ENCODE measurements at places on chromosomes 7 and 10.
A peak's percentile ranks its signal among the peaks of the same experiment; 100 is the strongest.

DNA sequence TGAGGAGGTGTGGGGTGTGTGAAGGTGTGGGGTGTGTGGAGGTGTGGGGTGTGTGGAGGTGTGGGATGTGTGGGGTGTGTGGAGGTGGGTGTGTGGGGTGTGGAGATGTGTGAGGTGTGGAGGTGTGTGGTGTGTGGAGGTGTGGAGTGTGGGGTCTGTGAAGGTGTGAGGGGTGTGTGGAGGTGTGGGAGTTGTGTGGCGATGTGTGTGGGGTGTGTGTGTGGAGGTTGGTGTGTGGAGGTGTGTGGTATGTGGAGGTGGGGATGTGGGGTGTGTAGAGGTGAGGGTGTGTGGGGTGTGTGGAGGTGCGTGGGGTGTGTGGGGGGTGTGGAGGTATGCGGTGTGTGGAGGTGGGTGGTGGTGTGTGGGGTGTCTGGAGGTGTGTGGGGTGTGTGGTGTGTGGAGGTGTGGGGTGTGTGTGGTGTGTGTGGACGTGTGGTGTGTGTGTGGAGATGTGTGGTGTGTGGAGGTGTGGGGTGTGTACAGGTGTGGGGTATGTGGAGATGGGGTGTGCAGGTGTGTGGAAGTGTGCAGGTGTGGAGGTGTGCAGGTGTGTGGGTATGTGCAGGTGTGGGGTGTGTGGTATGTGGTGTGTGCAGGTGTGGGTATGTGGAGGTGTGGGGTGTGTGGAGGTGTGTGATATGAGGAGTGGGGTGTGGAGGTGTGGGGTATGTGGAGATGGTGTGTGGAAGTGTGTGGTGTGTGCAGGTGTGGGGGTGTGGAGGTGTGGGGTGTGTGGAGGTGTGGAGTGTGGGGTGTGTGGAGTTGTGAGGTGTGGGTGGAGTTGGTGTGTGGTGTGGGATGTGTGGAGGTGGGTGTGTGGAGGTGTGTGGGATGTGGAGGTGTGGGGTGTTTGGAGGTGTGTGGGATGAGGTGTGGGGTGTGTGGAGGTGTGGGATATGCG lies 34.5 kb downstream of the SPDYE17 start:
- no peak for DNase-seq

DNA sequence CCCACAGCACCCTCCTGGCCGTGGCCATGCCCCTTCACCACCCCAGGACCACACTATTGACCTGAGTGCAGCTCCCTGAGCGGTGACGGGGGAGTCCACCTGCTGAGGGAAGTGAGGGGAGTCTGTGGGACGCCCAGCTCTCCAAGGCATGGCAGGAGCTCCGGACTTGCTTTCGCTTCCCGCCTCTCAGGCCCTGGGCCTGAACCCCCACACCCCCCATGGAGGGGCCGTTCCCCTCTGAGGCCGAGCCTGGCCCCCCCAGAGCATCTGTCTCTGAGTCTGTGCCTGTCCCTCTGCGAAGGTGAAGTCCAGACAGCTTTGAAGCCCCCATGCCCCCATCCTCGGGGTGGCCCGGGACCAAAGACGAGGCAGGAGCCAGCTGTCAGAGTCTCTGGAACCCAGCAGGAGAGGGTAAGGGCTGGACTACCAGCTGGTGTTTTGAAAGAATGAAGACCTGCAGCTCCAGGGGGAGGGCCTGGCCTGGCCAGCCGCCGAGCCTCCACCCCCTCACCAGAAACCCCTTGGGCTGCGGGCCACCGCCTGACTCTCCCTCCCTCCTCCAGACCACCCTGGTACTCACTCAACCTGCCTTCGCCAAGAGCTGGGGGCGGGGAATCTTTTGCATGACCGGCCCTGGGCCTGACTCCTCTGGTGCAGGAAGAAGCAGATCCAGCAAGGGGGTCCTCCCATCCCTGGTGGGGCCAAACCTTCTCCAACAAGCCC lies 114.0 kb downstream of the PDGFA start:
- no peak for DNase-seq

GRCh38 chr7:144049491-144049890 lies 743 bp downstream of the OR2A5 start:
- DNase-seq: no peak

DNA sequence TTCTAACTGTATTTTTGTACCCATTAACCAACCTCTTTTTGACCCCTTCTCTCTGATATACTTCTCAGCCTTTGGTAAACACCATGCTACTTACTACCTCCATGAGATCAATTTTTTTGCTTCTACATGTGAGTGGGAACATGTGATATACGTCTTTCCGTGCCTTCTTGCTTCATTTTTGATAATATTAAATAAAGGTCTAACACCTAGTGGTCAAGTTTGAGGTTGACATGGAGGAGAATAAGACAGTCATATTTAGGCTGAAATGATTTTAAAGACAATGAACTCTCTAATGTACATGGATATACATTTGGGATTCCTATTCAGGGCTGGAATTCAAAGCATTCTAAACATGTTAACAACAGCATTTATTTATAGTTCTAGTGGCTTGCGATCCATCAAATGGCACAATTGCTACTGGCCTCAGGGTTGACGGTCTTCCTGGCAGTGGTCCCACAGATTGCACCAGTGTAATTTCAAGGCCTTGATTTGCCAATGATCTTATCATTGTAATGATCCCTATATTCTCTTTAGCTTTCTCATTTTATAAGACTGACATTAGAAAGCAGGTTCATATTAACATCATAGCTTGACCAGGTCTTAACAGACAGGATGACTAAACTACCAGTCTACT lies 315.9 kb upstream of the ETV1 start:
- no peak for DNase-seq

- no peak for DNase-seq
These were observed 536.6 kb downstream of the GALNT17 start for GRCh38 chr7:71668572-71668971.

- DNase-seq: no peak
These were observed 61.9 kb downstream of the MYL10 start for GRCh38 chr7:101567230-101567629.

- DNase-seq: no peak
These were observed 54.0 kb upstream of the SLC26A5 start for GRCh38 chr7:103499976-103500375.

DNA sequence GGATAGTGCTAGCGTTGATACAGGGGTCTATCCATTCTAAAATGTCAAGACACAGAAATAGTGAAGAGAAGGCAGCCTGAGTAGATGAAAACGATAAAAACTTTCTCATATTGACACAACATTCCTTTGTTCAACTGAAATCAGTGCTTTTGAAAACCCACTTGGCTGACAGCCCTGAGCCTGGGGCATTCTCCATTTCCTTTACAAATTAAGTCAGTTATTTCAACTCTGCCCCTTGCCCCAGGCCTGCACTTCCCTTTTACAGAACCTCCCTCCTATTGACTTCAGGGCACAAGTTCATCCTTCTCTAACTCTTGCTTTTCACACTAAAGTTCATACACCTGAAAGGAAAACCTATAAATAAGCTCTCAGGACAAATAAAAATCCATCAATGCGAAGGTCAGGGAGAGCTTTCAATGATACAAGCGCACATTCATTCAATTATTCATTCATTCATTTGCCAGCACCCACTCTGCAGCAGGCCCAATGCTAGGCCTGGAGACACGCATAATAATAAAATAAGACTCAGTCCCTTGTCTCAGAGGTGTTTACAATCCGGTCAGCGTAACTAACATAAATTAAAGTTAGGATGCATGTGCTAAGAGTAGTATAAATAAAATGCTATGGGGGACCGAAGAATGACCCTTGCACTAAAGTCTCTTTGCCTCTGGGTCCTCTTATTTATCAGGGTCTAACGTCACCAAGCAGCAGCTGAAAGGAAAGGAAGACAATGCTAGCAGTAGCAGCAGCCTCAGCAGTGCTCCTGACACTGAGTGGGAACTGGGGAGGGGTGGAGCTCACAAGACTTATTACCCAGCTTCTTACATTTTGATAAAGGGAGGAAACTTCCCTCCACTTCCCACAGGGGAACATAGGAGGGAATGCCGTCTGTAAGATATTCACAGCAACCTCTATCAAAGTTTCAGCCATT lies 134.8 kb downstream of the PDE1C start:
- no peak for DNase-seq

- no peak for DNase-seq
These were observed 14.7 kb upstream of the INA start for GRCh38 chr10:103262229-103262628.

- no peak for DNase-seq
These were observed 119.5 kb downstream of the APBB1IP start for GRCh38 chr10:26557641-26558014.

DNA sequence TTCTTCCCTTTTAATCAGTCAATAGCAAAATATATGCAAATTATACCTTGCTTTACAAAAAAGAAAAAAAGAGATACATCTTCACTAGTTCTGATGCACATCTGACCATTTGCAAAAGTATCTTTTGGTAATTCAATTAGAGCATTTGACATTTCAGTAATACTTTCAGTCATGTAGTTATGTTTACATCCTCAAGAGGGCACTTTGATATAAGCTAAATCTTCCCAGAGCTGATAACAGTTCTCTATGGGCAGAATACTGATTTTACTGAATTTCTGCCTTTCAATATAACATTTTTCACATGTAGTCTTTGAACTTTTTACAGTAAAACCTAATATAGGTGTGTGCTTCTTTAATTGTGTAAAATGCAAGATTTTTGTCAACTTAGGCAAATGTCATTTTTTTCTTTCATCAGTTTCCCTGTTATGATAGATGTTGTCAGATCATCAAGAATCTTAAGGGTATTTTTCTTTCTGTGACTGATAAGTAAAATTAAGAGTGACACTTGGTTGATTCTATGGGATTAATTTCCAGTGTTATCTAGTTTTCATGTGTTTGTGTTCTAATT lies 703.5 kb upstream of the SEMA3D start:
- DNase-seq: no peak

- no peak for DNase-seq
These were observed 93.6 kb downstream of the CTNNA3 start for GRCh38 chr10:67602268-67602950.

GRCh38 chr10:88473989-88474883 lies 108.9 kb downstream of the RNLS start:
- no peak for DNase-seq

GRCh38 chr10:59880971-59881510 lies 25.3 kb downstream of the CCDC6 start:
- peak; percentile 6 for DNase-seq

DNA sequence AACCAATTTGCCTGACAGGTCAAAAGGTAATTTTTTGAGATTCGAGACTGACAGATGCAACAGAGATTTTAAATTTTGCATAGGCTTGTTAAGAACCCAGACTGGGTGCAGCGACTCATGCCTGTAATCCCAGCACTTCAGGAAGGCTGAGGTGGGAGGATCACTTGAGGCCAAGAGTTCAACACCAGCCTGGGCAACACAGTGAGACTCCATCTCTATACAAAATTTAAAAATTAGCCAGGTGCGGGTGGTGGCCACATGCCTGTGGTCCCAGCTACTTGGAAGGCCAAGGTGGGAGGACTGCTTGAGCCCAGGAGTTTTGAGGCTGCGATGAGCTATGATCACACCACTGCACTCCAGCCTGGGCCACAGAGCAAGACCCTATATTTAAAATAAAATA lies 34.6 kb downstream of the AMZ1 start:
- no peak for DNase-seq

GRCh38 chr10:4216726-4217125 lies 431.7 kb upstream of the KLF6 start:
- DNase-seq: no peak

- DNase-seq: no peak
These were observed 85.2 kb upstream of the PIK3CG start for GRCh38 chr7:106779877-106780276.

- no peak for DNase-seq
These were observed 25.9 kb downstream of the AGBL3 start for GRCh38 chr7:135012229-135012628.

- DNase-seq: no peak
These were observed 8.8 kb downstream of the STK17A start for GRCh38 chr7:43591558-43592180.

- no peak for DNase-seq
These were observed 10.3 kb downstream of the GALNT11 start for GRCh38 chr7:152035817-152036216.

- no peak for DNase-seq
These were observed 997.3 kb downstream of the LRMDA start for GRCh38 chr10:76428551-76429367.

DNA sequence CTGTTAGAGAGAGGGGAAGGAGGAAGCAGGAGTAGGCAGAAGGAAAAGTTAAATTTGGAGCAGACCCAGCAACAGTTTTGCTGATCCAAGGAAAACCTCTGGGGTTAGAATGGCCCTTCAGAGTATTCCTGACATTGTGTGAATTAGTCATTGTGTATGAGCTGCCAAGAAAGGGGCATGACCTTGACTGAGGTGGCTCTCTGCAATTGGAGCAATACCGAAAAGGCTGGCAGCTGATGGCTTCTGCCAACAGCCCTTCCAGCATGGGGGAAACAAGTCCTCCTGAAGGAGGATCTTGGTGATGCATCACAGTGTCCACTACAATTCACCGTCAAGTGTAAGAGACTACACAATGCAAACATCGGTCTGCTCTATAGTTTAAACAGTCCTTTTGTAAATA lies 20.6 kb upstream of the WASL start:
- no peak for DNase-seq

DNA sequence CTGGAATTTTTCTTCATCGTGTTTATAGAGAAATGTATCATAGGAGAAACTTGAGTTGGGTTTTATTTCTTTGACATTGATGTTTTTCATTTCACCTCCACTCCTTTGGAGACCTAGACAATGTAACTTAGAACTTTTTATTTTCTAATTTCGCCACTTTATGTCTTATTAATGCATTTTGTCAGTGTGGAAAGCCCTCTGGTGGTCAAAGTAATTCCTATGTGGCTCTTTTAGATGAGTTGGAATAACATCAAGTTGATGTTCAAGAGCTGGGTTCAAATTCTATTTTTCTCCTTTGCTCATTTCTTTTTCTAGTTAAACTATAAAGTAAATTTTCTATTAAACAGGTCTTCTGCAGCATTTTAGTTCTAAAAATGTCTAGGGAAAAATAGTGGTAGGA lies 478.6 kb downstream of the LRMDA start:
- DNase-seq: no peak

DNA sequence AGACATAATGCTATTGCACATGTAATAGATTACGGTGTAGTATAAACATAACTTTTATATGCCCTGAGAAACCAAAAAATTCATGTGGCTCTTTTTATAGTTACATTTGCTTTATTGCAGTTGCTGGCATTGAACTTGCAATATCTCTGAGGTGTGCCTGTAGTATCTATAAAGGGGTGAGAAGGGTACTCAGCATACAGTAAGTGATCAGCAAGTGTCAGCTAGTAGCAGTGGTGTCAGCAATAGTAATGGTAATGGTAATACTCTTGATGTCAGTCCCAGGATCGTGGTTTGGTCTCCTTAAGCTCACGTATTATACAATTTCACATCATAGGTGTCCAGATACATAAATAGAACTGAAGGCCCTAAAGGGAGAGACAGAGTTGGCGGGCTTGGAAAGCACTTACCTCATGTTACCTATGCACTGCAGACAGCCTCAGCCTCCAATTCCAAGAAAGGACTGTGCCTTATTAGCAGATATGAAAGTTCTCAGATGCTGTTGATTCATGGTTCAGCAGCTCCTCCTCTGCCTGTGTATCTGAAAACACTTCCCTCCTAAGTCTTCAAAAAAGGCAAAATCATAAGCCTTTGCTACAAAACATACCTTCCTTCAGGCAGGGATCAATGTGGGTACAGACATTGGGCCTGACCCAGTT lies 6.6 kb upstream of the GIMAP7 start:
- no peak for DNase-seq
